Fibroblast of the aortic adventitia (primary cell): ENCODE measurements at places on chromosomes 3 and 15. TPM values are rescaled to one million over a fixed set of nuclear protein-coding genes. Genes with fewer than 3 reads are reported as not detected.

ZNF717 gene
- 14.1 and 20.4 TPM in 2 replicates for total RNA-seq

PSMD6 gene
- total RNA-seq = 67.1 and 72.8 TPM in 2 replicates

KLHL40 gene
- total RNA-seq = not detected in 2 replicates

SLC28A2 gene
- total RNA-seq = not detected in 2 replicates

SPRED1 gene
- total RNA-seq = 36.2 and 55.1 TPM in 2 replicates

GLDN gene
- total RNA-seq = 0.49 and 13.3 TPM in 2 replicates

TTC21A gene
- 2.4 and 3.8 TPM in 2 replicates for total RNA-seq

ZNF660 gene
- total RNA-seq = 2.0 and 6.9 TPM in 2 replicates

CELF6 gene
- 0.18 and 1.6 TPM in 2 replicates for total RNA-seq

ZBED2 gene
- total RNA-seq = 0.09 TPM in 1 of 2 replicates, not detected in the other

GRCh38 chr3:96869316-96869715 is 54.9 kb downstream of the EPHA6 start:
- DNase-seq = no peak

DNA sequence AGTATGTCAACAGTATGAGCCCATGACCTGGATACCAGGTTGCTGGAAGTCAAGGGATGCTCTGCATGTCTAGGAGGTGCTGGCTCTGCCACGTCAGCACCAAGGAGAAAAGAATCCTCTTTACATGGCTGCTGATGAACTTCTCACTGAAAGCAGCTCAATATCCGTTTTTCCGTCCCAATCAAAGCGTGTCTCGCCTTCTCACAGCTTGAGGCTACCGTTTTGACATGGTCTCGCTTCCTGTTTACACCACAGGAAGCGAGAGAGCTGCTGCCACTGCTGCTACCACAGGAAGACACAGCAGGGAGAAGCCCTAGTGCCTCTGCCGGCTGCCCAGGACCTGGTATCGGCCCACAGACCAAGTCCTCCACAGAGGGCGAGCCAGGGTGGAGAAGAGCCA is 27.3 kb downstream of the STARD5 start:
- DNase-seq = no peak

DNA sequence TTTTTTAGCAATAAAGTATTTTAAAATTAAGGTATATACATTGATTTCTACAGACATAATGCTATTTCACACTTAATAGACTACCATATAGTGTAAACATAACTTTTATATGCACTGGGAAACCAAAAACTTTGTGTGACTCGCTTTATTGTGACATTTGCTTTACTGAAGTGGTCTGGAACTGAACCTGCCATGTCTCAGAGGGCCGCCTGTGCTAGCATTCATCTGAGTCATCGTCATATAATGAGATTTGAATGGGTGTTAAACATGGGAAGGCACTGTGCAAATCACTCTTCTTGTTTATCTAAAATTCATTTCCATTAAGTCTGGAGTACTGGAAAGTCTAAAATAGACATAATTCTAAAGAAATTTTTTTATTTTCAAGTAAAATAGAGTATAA is 12.9 kb downstream of the EIF2AK4 start:
- DNase-seq = peak; percentile 16

GRCh38 chr3:6860149-6860953 is 564 bp upstream of the GRM7 start:
- DNase-seq = no peak

DNA sequence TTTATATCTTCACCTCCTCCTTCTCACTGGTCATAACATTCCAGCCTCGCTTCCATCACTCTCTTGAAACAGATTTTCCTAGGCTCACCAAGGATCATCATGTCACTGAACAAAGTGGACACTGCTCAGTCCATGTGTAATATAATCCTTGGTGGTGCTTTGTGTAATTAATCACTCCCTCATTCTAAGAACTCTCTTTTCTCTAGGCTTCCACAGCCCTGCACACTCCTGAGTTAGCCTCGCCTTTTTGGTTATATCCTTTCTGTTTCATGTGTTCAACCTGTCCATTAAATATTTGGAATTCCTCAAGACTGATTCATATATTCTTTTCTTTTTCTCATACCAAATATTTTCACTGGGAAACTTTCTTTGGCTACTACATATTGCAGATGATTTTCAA is 440.8 kb downstream of the PYDC2 start:
- DNase-seq = no peak

- peak; percentile 84 for DNase-seq
Measured at GRCh38 chr15:63288778-63289378, 11.5 kb downstream of the APH1B start.

GRCh38 chr15:57542505-57542817 is 49.2 kb upstream of the MYZAP start:
- no peak for DNase-seq

DNA sequence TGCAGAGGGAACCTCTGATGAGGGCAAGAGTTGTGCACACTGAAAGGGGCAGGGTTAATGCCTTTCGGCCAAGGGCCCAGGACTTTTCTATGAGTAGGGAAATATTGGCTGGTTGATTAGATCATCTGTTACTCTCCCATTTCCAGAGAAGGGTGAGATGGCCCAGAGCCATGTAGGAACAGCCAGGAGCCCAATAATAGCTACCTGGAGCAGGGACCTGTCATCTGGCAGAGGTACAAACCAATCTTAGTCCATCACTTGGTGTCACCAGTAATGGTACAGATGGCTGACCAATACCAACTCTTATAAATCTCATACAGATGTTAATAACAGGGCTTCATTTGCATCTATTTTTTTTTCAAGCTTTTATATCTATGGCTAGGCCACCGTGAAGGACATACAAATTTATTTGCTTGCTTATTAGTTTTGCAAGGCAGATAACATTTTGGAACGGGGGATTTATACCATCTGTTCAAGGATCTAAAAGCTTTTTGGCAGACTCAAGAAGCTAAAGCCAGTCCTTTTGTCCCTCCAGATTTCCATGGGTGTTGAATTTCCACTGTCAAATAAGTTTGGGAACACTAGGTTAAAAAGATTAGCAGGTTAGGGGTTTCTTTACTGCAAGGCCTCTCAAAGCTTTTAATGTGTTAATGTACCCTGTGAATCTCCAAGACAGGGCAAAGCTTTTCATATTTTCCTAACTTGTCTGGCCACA is 79.3 kb downstream of the TNIK start:
- DNase-seq = no peak

- DNase-seq = no peak
Measured at GRCh38 chr3:132229641-132230040, 87.6 kb upstream of the ACP3 start.

DNA sequence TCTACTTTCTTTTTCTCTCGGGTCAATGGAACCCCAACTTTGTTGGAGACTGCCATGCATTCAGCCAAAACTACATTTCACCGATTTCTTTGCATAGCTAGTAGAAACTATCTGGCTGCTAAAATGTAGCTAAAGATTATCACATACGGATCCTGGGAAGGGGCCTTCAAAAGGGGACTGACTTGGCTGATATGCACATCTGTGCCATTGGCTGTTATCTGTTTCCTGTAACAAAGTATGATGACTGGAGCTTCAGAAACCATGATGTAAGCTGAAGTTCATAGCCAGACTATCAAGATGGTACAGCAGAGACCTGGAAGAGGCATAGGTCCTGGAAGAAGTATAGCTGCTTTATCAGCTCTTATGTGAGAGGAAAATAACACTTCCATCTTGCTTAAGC is 179.1 kb downstream of the NSUN3 start:
- no peak for DNase-seq

DNA sequence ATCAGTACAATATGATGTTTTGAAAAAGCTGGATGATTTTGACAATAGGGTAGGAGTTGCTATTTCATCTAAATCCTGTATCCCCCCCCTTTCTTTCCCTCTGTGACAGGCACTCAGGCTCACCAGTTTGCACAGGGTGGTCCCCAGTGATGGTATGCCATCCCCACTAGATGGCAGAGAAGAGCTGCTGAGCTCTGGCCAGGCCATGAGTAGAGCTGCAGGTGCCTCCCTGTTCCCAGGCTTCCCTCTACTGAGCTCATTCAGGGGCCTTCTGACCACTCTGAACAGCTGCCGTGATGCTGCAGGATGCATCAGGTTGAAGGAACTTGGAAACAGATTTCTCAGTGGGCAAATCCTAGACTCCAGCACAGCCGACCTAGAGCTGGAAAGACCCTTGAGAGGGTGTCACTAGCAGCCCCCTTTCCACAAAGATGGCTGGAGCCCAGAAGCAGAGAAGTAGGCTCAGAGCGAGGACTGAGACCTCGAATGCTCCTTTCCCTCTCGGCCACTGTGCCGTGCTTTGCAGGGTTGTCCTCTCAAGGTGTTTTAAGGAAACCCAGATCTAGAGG is 45.1 kb downstream of the EFCAB12 start:
- DNase-seq = peak; percentile 62

DNA sequence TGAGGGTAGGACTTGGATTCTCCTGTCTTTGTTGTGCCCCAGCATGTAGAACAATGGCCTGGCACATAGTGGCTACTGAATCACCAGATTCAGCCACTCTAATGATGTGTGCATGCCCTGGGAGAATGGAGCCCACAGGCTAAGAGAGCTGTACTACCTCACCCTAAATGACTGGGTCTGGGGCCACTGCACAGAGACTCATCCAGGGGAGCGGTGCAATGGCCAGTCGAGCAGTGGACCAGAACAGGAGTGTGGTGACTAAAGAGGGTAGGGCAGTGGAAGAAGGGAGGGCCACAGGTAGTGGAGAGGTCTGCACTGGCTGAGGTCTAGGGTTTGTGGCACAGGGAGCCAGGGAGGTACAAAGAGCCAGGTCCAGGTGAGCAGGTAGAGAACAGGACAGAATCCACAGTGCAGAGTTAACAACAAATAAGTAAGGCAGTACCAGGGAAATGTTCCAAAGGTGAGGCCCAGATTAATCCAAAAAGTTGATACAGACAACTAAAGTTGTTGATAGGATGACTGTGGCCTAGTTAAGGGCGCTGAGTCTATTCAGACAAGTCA is 142.7 kb upstream of the ATP11B start:
- no peak for DNase-seq

GRCh38 chr3:79928687-79929408 is 161.1 kb upstream of the ROBO1 start:
- DNase-seq = no peak
